Right renal pelvis (tissue), 4 donors: ENCODE measurements at places on chromosomes 16 and 17. TPM values are rescaled to one million over a fixed set of nuclear protein-coding genes. Genes with fewer than 3 reads are reported as not detected.

DNA sequence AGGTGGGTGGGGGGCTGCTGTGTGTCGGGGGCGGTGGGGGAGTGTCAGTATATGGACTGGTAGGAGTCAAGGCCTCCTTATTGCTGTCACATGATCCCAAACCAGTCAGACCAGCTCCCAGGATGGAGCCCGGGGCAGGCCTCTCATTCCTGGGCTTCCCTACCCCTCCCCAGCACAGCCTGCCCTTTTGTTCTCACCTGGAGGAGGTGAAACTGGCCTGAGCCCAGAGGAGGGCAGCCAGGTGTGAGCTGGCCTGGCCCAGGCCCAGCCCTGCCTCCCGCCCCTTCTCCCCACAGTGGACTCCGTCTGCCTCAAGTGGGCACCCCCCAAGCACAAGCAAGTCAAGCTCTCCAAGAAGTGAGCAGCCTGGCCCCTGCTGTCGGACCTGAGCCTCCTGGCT is 4.6 kb downstream of the PRSS8 start:
- DNase-seq: no peak

DNA sequence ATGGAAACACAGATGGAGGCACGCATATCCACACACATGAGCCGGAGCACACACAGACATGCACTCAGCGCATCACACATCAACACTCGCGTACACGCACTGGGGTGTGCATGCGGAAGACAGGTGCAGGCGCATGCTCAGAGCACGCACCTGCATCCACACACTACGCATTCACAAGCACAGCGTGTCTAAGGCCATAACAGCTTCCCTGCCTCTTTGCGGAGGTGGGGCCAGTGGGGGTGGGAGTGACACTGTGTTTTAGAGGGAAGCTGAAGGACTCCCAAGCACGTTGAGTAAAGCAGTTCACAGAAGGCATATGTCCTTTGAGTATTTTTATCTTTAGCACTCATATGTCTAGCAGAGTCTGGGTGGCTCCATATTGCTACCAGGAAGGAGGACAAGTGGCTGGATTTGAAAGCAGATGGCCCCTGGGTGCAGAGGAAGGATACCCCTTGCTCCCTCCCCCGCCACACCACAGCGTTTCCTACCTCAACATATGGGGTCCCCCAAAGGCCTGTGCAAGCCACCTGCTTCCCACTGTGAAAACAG is 68.6 kb upstream of the TOB1 start:
- no peak for DNase-seq

DNA sequence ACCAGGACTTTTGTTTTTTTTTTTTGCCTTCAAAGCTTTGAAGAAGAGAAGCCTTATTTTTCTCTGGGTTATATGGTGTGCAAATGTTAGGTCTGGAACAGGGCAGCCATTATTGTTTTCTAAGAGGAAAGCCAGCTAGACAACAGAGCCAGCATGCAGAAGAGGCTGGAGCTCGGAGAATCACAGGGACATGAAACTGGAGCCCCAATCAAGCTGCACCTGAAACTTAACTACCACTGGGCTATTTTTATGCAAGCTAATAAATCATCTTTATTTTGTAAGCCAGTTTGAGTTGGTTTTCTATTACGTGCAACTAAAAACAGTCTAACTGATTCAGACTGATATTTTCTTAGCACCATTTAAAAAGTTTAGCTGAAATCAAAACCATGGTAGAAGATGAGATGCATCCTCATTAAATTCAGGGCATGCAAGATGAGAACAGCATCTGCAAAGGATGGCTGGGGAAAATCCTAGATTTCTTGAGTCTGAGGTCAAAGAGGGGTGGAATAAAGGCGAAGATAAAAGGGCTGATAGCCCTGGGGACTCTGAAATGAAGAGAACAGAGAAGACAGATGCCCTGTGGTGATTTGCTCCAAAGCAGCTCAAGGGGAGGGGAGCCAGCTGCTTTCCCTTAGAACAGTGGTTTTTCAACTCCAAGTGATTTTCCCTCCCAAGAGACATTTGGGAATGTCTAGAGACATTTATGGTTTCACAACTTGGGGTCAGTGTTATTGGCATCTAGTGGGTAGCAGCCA is 177.1 kb upstream of the WSCD1 start:
- DNase-seq: no peak

DNA sequence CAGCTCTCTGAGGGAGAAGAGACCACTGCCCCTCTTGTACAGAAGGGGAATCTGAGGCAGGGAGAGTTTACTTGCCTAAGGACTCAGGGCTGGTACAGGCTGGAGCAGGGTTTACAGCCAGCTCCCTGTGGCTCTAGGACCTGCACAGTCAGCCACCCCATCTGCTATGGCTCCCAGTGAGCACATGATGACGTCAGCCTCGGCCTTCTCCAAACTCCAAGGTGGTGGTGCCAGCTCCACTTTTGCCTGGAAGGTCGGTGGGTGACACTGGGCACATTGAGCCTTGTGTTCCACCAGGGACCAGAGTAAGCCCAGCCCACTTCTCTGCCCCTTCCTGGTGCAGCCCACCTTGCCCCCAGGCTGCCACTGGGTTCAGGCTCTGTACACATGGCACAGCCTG is 202.2 kb downstream of the ENGASE start:
- no peak for DNase-seq

- no peak for DNase-seq
Observed at GRCh38 chr17:34051046-34051445, 204.0 kb upstream of the CCL2 start.

DNA sequence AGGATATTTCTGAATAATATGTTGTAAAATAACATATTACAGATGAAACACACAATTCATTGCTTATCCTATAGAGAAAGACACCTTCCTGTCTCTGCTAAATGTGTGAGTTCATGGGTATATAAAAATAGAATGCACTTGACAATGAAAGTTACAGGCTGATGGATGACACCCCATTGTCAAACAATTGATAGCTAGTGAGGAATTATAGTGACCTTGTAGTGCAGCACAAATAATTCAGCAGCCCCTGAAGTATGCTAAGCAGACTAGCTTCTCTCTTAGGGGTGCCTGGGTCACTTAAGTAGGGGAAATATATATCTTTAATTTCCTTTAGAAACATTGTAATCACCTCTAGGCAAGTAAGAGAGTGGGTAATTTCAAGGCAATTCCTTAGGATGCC is 826.2 kb downstream of the CDH8 start:
- no peak for DNase-seq

DNA sequence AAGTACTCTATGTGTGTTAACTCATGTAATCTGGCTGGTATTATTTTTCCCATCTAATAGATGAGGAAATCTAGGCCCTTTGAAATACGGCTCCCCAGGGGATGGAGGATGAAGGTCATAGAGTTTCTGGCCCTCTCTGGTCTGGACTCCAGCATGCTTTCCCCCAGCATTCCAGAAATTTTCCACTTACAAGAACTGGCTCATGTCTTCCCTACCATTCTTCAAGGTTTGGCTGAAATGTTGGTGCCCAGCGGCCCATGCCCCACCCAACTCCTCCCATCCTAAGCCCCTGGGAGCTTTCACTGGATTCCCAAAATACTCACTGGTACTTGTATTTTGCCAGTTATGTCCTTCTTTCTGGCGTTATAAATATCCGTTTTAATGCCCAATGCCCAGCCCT is 237.5 kb upstream of the NLRP1 start:
- no peak for DNase-seq

- DNase-seq: no peak
Observed at GRCh38 chr16:86593913-86594620, 15.7 kb downstream of the FOXL1 start.

DNA sequence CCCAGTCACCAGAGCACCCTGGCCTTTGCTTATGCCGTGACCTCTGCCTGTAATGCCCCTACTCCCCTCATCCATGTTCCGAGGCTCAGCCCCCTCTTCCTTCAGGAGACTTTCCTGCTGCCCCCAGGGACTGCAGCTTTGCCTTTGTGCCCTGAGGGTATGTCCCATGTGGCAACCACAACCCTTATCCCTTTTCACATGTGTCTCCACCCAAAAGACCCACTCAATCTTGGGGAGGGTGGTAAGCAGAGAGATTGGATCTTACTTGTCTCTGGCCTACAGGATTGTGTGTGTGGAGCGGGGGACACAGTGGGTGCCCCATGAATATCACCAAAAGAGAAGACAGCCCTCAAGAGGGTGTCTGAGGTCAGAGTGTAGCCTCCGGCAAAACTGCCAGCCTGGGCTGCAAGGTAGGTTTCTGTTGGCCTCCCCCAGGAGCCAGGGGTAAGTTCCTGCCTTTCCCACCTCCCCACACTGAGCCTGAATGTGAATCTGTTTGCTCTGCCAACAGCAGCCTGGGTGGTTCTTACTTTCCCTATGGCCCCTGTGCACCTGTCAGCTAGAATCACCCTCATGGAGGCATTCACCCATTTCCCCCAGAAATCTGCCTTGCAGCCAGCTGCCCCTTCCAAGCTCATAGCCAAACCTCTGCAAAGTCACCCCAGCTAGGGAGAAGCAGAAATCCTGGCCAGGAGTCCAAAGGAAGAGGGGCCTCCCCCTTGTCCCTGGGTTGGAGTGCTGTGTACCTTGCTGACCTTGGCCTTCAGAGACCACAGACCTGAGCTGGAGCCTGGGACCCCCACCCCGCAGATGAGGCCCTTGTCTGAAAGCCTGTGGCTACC is 11.5 kb upstream of the C17orf113 start:
- DNase-seq: no peak

- DNase-seq: no peak
Observed at GRCh38 chr17:59387351-59388068, 56.1 kb downstream of the YPEL2 start.

DNA sequence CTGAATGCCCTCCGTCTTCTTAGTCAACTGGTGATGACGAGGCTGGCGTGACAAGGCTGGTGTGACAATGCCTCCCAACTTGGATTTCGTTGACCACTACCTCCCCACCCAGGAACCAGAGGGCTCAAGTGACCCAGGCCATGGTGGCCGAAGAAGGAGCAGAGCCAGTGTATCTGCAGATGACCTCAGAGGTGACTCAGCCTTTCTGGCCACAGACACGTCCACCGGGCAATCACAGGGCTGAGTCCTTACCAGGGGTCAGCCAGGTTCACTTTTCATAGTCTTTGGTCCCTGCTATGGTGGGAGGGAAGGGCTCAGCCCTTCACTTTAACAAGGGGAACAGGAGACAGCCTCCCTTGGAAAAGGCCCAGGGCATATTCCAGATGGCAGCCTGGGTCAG is 116.3 kb downstream of the MAF start:
- no peak for DNase-seq

DNA sequence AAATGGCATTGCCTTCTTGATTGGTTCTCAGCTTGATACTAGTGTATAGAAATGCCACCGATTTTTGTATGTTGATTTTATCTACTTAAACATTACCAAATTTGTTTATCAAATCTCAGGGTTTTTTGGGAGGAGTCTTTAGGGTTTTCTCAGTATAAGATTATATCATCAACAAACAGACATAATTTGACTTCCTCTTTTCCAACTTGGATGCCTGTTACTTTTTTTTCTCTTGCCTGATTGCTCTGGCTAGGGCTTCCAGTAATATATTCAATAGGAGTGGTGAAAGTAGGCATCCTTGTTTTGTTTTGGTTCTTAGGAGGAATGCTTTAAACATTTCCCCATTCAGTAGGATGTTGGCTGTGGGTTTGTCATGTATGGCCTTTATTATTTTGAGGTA is 29.1 kb downstream of the EFCAB13 start:
- DNase-seq: no peak

DNA sequence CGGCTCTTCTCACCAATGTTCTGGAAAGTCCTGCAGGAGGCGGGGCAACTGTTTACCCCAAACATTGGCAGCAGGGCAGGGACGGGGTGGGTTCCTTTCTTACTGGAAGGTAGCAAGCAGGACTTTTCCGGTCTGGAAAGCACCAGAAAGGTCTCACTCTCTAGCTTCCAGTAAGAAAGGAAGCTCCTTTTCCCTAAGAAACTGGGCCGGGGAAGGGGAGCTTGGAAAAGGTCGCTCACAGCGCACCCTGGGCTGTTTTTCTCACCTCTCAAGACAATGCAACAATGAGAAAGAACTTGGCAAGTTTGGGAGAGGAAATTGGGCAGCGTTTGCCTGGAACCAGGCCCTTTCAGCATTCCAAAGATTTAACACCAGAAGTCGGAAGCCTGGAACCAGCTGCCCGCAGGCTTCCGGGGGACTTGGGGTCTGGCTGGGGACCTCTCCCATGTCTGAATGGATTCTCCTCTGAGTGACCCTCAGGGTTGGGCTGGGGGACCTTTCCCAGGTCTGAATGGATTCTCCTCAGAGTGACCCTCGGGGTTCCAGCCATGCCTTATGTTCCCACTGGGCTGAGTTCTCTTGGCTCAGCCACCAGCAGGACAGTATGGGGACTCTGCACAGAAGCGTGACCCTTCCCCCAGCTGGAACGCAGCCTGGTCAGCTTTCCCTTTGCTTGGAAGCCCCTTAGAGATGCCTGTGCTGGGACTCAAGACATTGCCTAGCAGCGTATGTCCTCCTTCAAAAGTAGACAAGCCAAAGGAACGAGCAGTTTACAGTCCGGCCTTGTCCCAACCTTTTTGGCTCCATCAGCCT is 166.5 kb upstream of the PLCG2 start:
- no peak for DNase-seq

The SEZ6 gene
- 0.25 TPM for polyA plus RNA-seq

The INO80E gene
- polyA plus RNA-seq: 56.0 TPM

The RPH3AL gene
- polyA plus RNA-seq: 17.4 TPM

The KRT20 gene
- 1.00 TPM for polyA plus RNA-seq

The AIPL1 gene
- polyA plus RNA-seq: not detected

The CD300LB gene
- polyA plus RNA-seq: 0.19 TPM
